ENCODE measurements at places on chromosomes 6 and 20.

GRCh38 chr20:1281279-1282057 is 15.4 kb downstream of the SNPH start:
- no peak for DNase-seq

DNA sequence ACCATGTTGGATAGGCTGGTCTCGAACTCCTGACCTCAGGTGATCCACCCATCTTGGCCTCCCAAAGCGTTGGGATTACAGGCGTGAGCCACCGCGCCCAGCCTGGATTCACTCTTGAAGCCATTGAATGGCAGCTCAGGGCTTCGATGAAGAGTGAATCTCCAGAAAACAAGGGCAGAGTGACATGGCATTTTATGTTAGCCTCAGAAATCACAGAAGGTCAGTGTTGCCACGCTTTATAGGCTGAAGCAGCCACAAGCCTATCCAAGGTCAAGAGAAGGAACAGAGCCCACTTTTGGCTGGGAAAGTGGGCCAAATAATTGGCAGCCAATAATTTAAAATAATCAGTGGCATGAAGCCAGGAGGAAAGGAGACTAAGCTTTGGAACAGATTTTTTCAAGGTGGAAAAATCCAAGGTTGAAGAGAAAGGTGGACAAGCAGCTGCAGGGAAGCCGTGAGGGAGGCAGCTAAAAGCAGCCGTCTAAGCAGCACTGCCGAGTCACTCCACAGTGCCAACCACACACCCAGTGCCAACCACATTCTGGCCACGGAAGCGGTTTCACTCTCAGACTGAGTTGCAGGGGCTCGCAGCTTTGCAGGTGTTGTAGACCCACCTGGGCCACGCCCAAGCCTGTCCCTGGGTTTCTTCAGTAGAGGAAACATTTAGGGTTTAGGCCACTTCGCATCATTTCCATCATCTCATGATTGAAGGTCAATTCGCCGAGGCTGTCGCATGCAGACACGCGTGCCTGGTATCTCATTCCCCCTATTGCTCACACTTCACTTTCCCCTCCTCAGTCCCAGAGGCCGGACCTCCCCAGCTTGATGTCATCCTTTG is 17.4 kb upstream of the AVP start:
- DNase-seq: no peak

- no peak for DNase-seq
Measured at GRCh38 chr6:124796464-124796970, 165.7 kb upstream of the RNF217 start.

- DNase-seq: no peak
Measured at GRCh38 chr6:140401761-140402160, 1027.3 kb upstream of the CITED2 start.

GRCh38 chr6:100266494-100267401 is 198.0 kb downstream of the SIM1 start:
- no peak for DNase-seq

DNA sequence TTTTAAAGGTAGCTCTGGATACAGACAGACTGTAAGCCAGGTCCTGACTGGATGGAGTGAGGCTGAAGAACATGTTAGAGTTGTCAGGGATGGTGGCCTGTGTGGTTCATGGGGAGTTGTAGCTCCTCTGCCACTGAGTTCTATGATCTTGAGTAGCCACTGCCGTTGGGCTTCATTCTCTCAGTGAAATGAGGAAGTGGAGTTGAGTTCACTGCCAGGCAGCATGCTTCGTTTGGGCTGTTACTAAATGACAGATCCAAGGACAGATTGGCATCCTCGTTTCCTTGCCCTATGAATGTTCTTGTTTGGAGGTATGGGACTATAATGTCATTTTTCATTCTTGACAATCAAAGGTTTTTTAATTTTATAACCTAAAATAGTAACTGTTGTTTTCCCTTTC is 37.2 kb downstream of the SCAND1 start:
- no peak for DNase-seq
